ENCODE measurements at places on chromosomes 16 and 17.

GRCh38 chr17:20087538-20088250, 78.5 kb downstream of the SPECC1 start:
- DNase-seq, result no peak

- no peak for DNase-seq
These were observed 3.6 kb upstream of the PRR35 start for GRCh38 chr16:556474-557173.

DNA sequence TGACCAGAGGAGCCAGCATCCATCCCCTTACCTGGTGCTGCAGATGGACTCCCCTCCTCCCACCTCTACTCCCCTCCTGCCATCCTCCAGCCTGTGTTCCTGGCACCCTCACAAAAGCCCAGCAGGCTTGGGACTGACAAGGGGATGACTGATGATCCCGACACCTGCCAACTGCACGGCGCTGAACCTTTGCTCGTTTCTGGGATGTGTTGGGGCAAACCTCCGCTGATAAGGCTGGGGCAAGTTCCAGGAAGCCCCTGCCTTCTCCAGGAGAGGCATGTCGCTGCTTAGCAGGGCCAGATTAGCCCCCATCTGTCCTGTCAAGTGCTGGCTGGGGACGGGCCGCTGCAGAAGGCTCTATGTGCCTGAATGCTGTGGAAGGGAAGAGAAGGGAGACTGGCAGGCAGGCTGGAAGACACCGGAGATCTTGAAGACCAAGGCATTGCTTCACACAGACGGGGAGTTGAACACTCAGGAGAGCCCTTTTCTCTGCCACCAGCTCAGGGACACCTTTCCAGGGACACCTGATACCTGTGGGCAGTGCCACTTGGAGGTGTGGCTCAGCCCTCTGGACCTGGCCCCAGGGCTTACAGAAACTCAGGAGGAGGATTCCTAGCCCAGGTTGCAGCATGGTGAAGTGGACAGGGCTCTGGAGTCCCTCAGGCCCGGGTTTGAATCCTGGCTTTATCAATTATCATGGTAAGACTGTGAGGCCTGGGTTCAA, 973 bp upstream of the KRT15 start:
- DNase-seq, result no peak

- no peak for DNase-seq
These were observed 107.6 kb upstream of the HLF start for GRCh38 chr17:55157165-55157564.

DNA sequence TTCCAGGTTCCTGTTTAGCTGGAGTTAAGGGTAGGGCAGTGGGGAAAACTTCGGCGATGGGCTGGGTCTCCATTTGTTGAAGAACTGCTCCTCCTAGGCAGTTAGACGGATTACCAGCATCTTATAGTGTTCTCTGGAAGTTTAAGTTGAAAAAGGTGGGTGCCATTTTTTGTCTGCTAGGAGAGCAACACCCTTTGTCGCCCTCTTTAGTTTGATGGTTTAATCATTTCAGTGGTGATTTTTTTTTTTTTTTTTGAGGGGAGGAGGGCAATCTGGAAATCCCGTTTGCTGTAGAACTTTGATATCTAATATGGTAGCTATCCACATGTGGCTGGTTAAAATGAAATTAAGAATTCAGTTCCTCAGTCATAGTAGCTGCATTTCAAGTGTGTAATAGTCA, 4.1 kb downstream of the UBFD1 start:
- no peak for DNase-seq
